ENCODE measurements at places on chromosomes 11 and 22.

GRCh38 chr22:48277868-48278581 is 1515.6 kb downstream of the TBC1D22A start:
- no peak for DNase-seq

DNA sequence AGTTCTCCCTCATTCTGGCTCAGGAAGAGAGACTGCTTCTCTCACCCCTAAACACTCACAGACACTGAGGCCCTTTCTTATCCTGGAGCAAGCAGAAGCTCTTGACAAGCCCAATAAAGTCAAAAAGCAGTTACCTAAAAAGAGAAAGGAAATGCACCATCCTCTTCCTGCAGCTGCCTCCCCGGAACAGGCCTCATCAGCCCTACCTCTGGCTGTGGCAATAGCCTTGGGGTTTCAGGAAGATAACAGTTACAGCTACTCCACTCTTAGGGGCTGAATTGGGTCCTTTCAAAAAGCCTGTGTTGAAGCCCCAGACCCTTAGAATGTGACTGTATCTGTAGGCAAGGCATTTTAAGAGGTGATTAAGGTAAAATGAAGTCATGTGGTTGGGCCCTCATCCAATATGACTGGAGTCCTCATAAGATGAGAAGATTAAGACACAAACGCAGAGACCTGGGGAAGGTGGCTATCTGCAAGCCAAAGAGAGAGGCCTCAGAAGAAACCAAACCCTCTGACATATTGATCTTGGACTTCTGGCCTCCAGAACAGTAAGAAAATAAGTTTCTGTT is 3.5 kb upstream of the LGALS12 start:
- peak; percentile 57 for DNase-seq

DNA sequence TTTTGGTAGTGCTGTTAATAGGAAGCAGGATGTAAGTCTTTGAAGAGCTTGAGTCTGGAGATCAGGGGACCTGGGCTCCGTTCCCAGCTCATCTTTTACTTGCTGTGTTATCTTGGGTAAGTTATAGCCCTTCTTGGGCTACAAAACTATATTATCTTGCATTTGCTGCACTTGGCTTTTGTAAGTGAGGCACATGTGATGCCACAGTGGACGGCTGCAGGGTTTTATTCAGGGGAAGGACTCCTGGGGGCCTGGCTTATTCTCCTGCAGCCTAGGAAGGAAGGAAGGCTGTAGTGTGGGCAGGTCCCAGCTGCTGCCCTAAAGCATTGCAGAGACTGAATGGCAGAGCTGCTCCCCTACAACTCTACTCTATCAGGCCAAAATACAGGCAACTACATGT is 6.4 kb downstream of the CD82 start:
- peak; percentile 75 for DNase-seq

GRCh38 chr22:39723899-39724351 is 153.4 kb downstream of the CACNA1I start:
- peak; percentile 92 for DNase-seq

GRCh38 chr11:23903044-23903704 is 593.7 kb upstream of the LUZP2 start:
- no peak for DNase-seq

GRCh38 chr11:69569306-69570200 is 71.4 kb upstream of the CCND1 start:
- DNase-seq: no peak

DNA sequence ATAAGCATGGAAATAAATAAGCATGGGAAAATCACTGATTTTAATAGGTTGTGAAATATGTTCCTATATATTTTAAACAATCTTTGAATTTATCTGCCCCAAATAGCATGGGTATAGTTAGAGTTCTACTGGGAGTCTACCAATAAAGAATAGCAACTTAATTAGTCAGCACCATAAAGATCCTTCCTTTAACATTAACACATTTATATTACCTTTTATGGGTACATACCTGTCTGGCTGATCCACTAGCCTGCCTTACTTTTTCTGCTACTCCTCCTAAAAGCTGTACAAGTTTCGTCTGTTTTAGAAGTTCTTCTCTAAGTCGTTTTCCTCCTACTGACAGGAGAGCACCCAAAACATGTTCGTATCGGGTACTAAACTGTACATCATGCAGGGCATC is 39.8 kb upstream of the RPS13 start:
- DNase-seq: no peak

DNA sequence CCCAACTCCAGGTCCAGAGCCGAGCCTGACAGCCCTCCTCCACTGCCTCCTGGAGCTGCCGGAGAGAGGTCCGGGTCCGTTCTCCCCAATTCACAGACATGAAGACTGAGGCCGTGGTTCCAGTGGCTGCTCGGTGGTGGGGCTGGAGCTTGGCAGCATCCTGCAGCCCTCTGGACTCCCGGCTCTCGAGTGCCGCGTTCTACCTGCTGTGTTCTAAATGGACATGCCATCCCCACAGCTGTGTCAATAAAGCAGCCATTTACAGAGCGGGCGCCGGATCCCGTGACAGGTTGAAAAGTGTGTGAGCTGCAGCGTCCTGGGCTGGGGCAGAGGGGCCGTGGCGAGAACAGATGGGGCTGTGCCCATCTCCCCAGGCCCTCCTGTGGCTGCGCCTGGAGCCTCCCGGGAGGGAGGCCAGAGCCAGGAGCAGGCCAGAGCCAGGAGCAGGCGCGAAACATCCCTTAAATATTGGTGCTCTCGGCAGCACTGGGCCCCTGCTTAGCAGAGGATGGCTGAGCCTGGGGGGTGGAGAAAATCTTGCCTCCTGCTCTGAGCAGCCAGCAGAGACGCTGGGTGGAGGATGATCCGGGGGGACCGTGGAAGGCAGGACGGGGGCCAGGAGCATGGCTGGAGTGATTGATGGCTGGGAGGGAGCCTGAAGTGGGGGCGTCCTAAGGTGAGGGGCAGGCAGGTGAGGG is 46.2 kb downstream of the FLRT1 start:
- no peak for DNase-seq

- no peak for DNase-seq
Measured at GRCh38 chr11:73313652-73314051, 5.6 kb downstream of the ARHGEF17 start.

DNA sequence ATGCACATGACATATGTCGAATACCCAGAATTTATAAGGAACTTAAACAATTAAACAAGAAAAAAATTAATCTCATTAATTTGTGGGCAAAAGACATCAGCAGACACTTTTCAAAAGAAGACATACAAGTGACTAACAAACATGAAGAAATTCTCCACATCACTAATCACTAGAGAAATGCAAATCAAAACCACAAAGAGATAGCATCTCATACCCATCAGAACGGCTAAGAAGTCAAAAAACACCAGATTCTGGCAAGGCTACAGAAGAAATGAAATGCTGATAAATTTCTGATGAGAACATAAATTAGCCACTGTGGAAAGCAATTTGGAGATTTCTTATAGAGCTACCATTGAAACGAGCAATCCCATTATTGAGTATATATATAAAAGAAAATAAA is 210.6 kb upstream of the LUZP2 start:
- DNase-seq: no peak

- peak; percentile 77 for DNase-seq
Measured at GRCh38 chr11:14422052-14422813, 63.2 kb upstream of the RRAS2 start.

GRCh38 chr11:94926698-94927237 is 46.6 kb downstream of the CWC15 start:
- no peak for DNase-seq

GRCh38 chr11:75827562-75827961 is 12.6 kb downstream of the UVRAG start:
- no peak for DNase-seq

DNA sequence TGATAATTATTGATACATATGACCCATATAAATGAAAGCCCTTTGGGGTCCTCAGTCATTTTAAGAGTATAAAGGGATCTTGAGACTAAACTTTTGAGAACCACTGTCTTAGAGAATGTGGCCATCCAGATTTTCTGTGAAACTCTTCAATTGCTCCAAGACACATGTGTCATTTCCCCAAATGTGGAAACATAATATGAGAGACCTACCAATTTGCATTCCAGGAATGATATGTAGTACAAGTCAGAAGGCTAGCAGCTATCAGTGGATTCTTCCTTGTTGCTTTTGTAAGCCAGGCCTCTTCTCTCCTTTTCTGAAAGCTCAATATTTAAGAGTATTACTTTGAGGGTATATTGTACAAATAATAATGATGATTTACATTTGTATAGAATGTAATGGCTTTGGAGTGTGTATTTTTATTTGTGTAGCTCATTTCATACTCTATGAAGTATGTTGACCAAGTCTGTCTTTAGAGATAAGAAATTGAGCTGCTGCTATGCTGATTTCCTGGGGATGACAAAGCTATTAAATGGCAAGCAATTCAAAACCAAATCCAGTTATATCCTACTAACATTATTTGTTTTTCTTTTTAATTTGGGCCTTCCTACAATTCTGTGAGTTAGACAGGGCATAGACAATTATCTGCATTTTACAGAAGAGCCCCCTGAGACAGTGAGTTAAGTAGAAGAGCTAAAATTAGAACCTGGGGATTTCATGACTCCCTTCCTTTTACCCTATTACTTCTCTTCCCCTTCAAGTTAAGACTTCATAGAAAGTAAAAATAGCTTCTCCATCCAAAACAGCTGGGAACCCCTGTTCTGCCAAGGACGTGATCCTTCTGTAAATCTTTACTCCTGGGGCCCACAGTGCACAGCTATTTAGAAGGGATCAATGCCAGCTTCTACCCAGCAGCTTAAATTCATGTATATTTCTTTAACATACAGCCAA is 131.9 kb downstream of the WNT11 start:
- DNase-seq: peak; percentile 80

DNA sequence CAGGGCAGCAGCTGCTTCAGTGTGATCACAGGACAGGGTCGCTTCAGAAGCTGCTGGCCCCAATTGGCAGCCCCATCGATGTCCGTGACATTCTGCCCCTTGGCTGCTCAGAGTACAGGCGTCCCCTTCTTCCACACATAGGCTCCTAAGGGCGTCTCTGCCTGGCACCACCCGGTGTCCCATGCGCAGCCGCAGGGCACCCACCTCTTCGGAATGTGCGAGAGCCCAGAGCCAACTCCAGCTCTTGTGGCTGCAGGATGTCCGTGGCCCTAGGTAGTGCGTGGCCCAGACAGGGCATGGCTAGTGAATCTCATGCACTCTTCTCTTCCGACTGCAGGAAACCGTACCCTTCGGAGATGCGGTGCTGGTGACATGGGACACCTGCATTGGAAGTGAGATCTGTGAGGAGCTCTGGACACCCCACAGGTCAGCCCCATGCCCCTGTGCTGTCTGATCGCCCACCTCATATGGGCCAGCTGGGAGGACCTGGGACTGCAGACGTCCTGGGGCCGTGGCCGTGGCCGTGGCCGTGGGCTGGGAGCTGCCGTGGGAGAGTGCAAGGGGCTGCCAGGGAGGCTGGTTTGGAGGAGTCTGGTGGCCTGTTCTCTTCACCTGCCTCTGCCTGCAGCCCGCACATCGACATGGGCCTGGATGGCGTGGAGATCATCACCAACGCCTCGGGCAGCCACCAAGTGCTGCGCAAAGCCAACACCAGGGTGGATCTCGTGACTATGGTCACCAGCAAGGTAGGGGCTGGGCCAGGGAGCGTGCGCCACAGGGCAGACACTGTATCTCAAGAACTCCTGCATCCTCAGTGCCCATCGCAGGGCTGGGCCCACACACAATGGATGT is 20.2 kb downstream of the NADSYN1 start:
- DNase-seq: no peak

DNA sequence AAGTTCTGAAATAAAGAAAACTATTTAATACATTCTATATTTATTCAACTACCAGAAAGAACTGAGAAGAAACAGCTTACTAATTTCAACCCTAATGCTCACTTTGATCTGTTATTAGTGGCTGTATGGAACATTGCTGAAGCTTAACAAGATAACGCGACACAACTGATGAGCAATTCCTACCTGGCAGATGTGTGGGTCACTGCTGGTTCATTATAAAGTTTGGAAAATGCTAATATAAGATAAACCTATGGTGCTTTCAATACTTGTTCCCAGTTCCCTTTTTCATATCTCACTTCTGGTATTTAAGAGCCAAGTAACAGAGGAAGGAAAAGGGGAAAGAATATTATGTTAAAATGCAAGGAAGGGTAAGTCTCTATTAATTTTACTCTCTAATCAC is 10.5 kb downstream of the CTSC start:
- DNase-seq: no peak

GRCh38 chr11:128902515-128903066 is 11.4 kb downstream of the KCNJ5 start:
- no peak for DNase-seq

All from hematopoietic multipotent progenitor cell treated with erythropoietin and hydrocortisone succinate and interleukin-3 and kit ligand, for 6 days (in vitro differentiated cells).